ENCODE measurements at places on chromosomes 6 and 20. TPM values are rescaled to one million over a fixed set of nuclear protein-coding genes. Genes with fewer than 3 reads are reported as not detected.

- DNase-seq = peak; percentile 91
- H3K4me1 ChIP-seq = peaks cover 87% of the 10 kb centered on the region
- peak overlapping the region; percentile 79 for H3K4me3 ChIP-seq
- peaks cover 47% of the 10 kb centered on the region for H3K36me3 ChIP-seq
- H3K27ac ChIP-seq = peak overlapping the region; percentile 93
- H3K27me3 ChIP-seq = no peaks in the 10 kb centered on the region
Observed at GRCh38 chr20:32509639-32510066, 75.5 kb downstream of the NOL4L start.

The MACROD2 gene
- total RNA-seq = not detected

GRCh38 chr20:8652396-8652795, 416.5 kb upstream of the PLCB4 start:
- no peaks in the 10 kb centered on the region for H3K27me3 ChIP-seq
- H3K4me1 ChIP-seq = peaks cover 4% of the 10 kb centered on the region
- no peak overlapping the region for H3K27ac ChIP-seq
- DNase-seq = no peak

The CLDN20 gene
- not detected for total RNA-seq

The SAMD3 gene
- total RNA-seq = 6.4 TPM

The TCP11 gene
- not detected for total RNA-seq

Measured in activated CD8-positive, alpha-beta T cell treated with anti-CD3 and anti-CD28 coated beads for 36 hours (primary cell).